Kidney epithelial cell (primary cell): ENCODE measurements at places on chromosomes 11 and 22.

DNA sequence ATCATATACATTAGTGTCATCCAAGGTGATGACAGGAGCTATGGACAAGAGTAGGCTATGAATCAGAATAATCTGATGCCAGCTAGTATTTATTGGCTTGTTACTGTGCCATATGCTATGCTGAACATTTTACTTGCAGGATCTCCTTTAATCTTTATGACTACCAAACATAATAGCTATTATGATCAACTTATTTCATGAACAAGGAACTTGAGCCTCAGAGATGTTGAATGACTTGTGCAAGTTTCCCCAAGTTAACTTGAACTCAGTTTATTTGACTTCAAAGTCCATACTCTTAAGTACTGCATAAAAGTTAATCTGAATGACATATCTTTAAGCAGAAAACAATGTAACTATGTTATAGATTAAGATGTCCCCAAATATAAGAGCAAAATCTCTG lies 178.8 kb upstream of the ARHGAP20 start:
- DNase-seq, result no peak

GRCh38 chr22:46108564-46109473 lies 41.5 kb upstream of the PPARA start:
- DNase-seq, result no peak

GRCh38 chr11:76302996-76303395 lies 77.9 kb downstream of the THAP12 start:
- no peak for DNase-seq

GRCh38 chr11:65486570-65487466 lies 12.0 kb upstream of the MALAT1 start:
- no peak for DNase-seq

- no peak for DNase-seq
These were observed 15.9 kb downstream of the WNT11 start for GRCh38 chr11:76190376-76190775.

DNA sequence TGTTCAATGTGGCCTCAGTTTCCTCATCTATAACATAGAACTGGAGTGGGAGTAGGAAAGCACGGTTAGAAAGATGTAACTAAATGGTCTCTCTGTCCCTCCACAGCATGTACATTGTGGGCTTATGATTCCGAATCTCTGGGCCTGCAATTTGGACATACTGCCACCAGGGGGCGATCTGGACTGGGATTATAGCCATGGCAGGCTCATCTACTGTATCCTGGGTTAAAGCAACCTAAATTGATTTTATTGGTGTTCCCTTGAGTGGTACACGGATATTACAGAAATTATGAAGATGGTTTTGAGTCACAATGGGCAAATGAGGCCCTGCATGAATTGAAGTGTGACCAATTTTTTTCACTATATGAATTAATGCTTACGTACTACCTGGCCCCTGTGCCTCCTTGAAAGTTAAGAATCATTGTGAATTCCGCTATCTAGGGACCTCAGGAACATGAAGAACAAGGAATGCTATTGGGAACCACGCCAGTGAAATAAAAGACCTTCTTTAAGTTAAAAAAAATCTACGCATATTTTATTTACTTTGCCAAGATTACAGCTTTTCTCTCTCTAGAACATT lies 32.9 kb downstream of the TST start:
- DNase-seq, result no peak

- no peak for DNase-seq
These were observed 101.6 kb downstream of the SWAP70 start for GRCh38 chr11:9765320-9766101.

DNA sequence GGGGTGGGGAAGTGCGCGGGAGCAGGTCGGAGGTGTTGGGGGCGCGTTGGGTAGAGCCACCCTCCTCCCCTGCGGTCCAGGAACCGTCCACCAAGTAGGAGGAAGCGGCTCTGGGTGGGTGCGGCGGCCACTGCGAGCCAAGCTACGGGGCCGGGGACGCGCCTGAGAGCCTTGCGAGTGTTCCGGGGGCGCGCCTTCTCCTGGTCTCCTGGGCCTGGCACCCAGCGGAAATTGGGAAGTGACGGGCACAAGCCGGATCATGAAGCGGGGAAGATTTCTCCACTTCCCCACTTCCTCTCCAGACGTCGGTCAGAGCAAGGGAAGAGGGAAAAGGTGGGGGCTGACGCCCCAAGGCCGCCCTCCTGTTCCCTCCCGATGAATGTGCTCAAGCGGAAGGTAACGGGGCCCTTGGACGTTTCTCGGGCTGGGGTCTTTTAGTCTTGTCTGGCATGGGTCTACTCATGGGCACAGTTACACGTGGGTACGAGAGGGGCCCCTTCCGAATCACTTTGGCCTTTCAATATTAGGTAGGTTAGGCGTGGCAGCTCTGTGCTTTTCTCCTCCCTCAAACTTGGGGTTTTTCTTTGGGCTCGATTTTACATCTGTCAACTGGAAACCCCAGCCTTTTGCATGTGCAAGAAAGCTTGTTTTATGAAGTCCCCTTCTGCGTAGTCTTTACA lies 865 bp downstream of the RBM14 start:
- no peak for DNase-seq

- DNase-seq, result peak; percentile 23
These were observed 58.9 kb downstream of the LINC01488 start for GRCh38 chr11:69540118-69541000.

- no peak for DNase-seq
These were observed 7.0 kb downstream of the CTSF start for GRCh38 chr11:66561178-66561974.

DNA sequence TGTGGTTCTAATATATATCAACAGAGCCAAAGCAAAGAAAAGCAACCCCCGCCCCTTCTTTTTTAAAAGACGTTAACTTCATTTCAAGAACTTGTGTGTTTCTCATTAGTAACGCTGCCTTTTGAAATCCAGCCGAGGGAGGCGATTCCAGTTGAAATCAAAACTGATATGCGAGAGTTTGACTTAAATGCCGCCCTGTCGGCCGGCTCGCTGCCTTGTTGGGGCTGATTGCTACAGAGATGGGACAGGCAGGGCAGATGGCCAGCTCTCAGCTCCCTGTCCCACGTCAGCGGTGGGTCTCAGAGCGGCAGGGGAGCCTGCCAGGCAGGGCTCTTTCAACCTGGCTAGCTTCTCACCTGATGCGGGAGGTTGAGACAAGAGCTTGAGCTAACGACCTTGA lies 51.9 kb upstream of the ALX4 start:
- no peak for DNase-seq

DNA sequence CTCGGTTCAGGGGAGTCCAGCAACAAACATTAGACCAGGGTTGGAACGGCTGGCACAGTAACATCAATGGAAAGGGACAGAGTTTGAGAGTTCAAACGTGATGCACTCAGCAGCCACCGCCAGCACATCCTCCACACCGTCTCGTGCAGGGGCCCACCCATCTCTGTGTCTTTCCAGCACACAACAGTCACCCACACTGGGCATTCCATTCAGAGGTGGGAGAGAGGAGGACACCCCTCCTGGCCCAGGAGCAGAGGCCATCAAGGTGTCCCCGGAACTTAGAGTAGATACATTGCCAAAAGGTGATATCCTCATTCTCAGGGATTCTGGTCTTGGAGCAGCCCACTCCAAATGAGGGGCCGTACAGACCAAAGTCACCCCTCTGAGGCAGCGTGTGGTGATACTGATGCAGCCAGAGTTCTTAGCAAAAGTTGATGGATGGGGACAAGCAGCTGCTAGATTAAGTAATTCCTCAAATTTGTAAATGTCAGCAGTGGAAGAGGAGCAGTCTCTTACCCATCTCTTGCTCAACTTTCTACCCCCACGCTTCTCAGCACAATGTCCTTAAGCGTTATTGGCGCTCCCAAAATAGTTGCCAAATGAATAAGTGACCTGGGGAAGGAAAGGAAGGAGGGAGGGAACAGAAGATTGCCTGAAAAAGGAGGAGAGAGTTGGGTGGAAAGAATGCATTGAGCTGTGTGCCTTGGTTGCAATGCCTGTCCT lies 5.5 kb downstream of the SNAP29 start:
- DNase-seq, result no peak

DNA sequence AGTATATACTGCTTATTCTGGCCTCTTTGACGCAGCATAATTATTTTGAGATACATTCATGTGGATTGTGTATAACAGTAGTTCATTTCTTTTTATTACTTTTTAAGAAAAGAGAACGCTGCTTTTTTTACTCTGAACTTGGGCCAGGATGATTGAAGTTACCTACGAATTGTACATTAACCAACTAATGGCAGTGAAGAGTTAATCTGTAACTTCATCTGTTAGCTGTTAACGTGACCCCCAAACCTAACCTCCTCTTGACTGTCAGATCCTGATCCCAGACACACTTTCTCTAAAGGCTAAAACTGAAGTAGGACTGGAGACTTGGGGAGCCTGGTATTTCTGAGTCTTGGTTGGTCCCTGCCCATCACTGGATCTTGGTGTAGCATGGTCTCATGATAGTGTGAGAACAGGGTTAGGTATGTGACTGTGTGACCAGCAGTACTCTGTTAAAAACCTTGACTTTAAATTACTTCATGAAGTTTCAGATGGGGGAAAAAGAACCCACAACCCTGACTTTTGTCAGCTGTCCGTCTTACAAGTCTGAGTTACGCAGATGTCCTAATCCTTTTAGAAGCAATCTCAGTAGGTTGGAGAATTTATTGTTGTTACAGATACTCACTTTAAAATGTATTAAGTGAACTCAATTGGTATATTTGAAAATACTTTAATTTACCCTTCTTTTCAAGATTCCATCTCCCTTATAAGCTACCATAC lies 39.4 kb downstream of the C22orf31 start:
- DNase-seq, result peak; percentile 68

DNA sequence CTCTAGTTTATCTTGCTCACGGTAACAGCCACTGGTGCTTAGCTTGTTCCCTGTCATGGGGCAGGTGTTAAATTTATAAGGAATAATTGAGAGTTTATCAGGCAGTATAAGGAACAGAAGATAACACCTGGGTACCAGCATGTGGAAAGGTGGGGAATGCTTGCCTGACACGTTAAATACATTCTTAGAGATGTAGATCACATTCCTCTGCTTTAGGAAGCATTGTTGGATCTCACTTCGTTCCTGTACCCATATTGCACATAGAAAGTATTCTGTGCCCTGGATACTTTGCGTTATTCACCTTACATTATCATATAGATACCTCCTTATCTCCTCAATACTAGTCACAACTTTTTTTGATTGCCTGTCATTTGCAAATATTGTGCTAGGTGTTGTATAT lies 114.7 kb downstream of the UVRAG start:
- no peak for DNase-seq

- DNase-seq, result no peak
These were observed 1398.9 kb downstream of the BRD1 start for GRCh38 chr22:48428631-48429371.

DNA sequence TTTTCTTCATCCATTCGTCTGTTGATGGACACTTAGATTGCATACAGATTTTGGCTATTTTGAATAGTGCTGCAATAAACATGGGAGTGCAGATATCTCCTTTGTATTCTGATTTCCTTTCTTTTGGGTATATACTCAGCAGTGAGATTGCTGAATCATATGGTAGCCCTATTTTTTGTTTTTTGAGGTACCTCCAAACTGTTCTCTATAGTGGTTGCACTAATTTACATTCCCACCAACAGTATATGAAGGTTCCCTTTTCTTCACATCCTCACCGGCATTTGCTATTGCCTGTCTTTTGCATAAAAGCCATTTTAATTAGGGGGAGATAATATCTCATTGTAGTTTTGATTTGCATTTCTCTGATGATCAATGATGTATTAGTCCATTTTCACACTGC lies 96.1 kb downstream of the PRR5L start:
- DNase-seq, result no peak

DNA sequence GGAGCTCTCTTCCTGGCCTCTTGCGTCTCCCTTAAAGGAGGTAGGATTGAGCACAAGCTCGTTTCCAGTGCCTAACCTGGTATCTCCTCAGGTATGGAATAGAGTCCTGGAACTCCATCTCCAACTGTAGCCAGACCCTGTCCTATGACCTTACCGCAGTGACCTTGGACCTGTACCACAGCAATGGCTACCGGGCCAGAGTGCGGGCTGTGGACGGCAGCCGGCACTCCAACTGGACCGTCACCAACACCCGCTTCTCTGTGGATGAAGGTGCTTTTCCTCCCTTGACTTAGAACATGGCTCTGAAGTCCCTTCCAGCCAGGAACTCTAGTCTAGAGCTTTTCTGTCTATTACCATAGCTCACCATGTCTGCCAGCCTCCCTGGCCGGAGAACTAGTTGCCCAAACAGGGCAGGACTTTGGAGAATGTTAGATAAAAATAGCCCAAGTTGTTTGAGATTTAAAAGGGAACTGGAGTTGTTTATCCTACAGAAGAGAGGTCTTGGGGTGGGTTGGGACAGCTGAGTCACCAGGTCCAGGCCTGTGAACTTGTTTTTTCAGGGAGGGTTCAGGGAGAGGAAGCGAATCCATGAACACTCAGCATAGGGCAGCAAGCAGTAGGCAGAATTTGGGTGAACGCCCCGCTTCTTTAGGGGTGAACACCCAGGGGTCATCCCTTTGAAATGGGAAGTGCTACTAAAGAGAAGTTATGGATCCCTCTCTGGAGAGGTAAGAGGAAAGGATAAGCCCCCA lies 3.3 kb downstream of the IL10RA start:
- no peak for DNase-seq

DNA sequence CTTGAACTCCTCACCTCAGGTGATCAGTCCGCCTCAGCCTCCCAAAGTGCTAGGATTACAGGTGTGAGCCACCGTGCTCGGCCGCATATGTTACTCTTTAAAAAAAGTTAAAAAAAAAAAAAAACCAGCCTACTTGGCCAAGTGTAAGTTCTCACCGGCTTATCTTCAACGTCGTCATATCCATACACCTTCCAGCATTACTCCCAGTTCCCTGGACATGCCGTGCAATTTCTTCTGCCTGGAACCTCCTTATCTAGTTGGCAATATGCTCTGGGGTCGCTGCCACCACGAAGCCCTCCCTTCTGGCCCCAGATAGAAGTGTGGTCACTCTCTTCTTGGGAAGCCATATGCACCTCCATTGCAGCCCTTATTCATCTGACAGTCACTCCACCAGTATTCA lies 36.3 kb upstream of the CBX7 start:
- DNase-seq, result no peak

GRCh38 chr11:86172894-86173293 lies 71.7 kb upstream of the EED start:
- peak; percentile 42 for DNase-seq

DNA sequence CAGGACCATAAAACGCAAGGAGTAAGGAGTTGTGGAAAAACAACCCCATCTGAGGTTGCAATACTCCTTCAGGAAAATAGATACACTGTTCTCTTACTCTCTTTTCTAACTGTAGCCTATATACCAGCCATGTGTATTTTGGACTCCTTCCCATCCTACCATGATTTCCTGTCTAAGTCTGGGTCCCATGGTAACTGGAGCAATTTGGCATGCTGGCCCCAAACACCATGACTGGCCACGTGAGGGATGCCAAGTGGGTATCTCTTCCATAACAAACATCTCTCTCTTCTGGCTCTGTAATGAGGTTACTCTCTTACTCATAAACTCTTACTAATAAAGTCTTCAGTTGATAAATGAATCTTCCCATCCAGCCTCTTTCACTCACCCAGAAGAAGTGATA lies 26.5 kb downstream of the ABTB2 start:
- no peak for DNase-seq
